ENCODE measurements at places on chromosomes 5 and 9. TPM values are rescaled to one million over a fixed set of nuclear protein-coding genes. Genes with fewer than 3 reads are reported as not detected.

GRCh38 chr9:21804331-21804730 is 1.9 kb downstream of the MTAP start:
- no peak for DNase-seq
- peaks cover 72% of the 10 kb centered on the region for H3K4me1 ChIP-seq
- no peak overlapping the region for H3K27ac ChIP-seq
- H3K4me3 ChIP-seq: no peak overlapping the region
- H3K36me3 ChIP-seq: peaks cover 22% of the 10 kb centered on the region

DNA sequence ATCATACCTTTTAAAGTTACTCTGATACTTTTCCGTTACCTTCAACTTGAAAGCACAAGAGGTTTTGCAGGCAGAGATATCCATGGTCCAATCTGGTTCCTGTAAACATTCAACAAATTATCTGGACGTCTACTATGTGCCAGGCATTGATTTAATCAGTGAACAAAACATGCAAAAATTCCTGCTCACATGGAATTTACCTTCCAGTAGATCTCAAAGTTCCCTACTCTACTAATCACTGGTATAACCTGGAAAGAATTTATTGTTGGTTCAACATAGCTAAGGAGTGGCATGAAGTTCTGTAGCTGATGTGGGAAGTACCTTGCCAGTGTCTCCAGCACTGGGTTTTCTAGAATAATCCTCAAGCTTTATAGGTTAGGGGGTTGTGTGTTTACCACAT is 9.8 kb downstream of the OCLN start:
- H3K36me3 ChIP-seq: no peaks in the 10 kb centered on the region
- H3K27me3 ChIP-seq: peaks cover 9% of the 10 kb centered on the region
- DNase-seq: no peak
- no peaks in the 10 kb centered on the region for H3K4me1 ChIP-seq
- no peak overlapping the region for H3K4me3 ChIP-seq

DNA sequence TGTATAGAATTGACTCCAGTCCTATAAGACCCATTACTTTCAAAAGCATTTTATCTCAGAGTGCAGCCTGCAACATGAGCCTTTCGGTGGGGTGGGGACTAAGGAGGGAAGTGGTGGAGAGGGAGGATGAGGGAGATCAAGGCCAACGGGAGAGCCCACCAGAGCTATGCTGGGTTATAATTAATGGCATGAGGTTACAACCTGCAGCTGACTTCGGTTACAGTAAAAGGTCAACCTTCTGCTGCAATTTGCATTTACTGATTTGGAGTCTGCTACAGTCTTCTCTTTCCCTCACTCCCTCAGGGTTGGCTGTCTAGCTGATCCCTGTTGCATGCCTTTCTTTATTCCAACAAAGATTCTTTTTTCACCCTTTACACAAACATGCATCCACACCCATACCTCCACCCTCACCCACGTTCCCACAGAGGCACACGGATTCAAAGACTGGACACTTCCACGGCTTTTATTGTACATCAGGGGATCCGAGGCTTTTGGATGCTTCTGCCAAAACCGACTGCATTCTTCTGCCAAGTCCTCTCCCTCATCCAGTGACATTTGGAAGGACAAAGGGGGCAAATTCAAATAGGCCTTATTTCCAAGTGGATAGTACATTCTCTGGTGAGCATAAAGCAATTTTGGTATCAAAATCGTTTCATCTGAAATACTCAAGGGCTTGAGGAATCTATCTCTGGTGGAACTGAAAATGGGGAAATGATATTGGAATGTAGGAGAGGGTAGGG is 381.2 kb downstream of the NFIB start:
- no peaks in the 10 kb centered on the region for H3K27me3 ChIP-seq
- no peak overlapping the region for H3K4me3 ChIP-seq
- DNase-seq: no peak
- H3K27ac ChIP-seq: no peak overlapping the region
- no peaks in the 10 kb centered on the region for H3K4me1 ChIP-seq

DNA sequence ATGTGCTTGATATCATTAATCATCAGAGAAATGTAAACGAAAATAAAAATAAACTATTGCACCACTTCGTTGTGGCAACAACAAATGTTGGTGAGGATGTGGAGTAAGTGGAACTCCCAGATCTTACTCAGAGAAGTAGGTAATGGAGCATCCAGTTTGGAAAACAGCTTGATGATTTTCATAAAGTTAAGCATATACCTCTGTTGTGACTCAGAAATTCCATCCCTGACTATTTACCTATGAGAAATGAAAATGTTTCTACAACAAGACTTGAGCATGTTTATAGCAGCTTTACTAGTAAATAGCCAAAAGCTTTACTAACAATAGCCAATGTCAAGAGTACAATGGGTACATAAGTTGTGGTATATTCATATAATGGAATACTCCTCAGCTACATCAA is 214.7 kb upstream of the NMUR2 start:
- H3K4me3 ChIP-seq: no peak overlapping the region
- no peaks in the 10 kb centered on the region for H3K36me3 ChIP-seq
- H3K27ac ChIP-seq: no peak overlapping the region
- H3K27me3 ChIP-seq: no peaks in the 10 kb centered on the region
- H3K4me1 ChIP-seq: no peaks in the 10 kb centered on the region

DNA sequence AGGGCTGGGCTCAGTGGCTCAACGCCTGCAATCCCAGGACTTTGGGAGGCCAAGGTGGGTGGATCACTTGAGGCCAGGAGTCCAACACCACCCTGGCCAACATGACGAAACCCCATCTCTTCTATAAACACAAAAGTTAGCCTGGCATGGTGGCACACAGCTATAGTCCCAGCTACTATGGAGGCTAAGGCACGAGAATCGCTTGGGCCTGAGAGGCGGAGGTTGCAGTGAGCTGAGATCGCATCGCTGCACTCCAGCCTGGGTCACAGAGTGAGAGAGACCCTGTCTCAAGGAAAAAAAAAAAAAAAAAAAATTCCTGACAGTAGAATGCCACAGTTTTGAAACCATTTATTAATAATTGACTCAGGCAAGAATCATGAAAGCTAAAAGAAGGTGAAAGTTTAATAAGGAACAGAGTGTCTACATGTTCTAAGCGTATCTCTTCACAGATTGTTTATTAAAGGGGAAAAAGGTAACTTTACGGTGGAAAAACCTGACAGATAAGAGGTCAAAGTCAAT is 5.7 kb upstream of the PTGR1 start:
- no peak overlapping the region for H3K27ac ChIP-seq
- H3K4me3 ChIP-seq: no peak overlapping the region
- peaks cover 17% of the 10 kb centered on the region for H3K27me3 ChIP-seq
- no peak for DNase-seq
- no peaks in the 10 kb centered on the region for H3K36me3 ChIP-seq

DNA sequence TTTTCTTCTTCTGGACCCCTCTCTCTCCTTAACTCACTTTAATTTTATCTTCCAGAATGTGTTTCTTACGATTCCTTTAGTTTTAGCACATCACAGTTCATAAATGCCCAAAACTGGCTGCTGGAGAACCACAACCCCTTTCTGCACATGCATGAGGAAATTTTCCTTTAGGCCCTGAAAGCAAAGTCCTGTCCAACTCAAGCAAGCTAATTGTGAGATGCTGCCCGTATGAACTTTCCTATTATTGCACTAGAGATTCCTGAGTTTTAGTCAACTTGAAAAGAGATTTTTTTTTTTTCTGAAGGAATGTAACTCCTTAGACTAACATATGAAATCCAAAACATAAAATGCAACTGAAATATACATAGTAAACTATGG is 52.1 kb upstream of the DAB2 start:
- H3K27me3 ChIP-seq: peaks cover 3% of the 10 kb centered on the region
- DNase-seq: no peak
- H3K4me1 ChIP-seq: no peaks in the 10 kb centered on the region
- no peaks in the 10 kb centered on the region for H3K36me3 ChIP-seq
- H3K27ac ChIP-seq: no peak overlapping the region

- no peaks in the 10 kb centered on the region for H3K36me3 ChIP-seq
- H3K27ac ChIP-seq: no peak overlapping the region
- no peaks in the 10 kb centered on the region for H3K4me1 ChIP-seq
Observed at GRCh38 chr9:76984486-76984885, 35.0 kb upstream of the FOXB2 start.

DNA sequence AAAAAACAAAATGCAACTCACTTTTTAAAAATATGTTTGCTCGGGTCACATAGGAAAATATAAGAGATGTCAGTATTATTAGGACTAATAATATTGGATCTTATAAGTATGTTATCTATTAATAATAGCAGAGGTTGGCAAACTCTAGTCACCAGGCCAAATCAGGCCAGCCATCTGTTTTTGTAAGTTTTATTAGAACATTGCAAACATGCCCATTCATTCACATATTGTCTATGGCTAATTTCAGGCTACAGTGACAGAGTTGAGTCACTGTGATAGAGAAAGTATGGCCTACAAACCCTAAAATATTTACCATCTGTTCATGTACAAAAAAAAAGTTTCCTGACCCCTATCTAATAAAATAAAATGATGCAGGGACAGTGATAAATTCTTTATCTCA is 97.7 kb upstream of the CDH6 start:
- no peaks in the 10 kb centered on the region for H3K27me3 ChIP-seq
- H3K4me3 ChIP-seq: no peak overlapping the region
- no peak for DNase-seq
- H3K27ac ChIP-seq: no peak overlapping the region
- no peaks in the 10 kb centered on the region for H3K4me1 ChIP-seq
- H3K36me3 ChIP-seq: no peaks in the 10 kb centered on the region

Gene C9orf153
- 0.18 TPM for total RNA-seq

Gene SLC35D2
- 9.3 TPM for total RNA-seq

Gene DMRTA1
- not detected for total RNA-seq

Gene PCDHA11
- total RNA-seq: not detected

Gene SLC23A1
- total RNA-seq: 1.8 TPM

Gene LOX
- not detected for total RNA-seq

Gene TMEM141
- total RNA-seq: 34.9 TPM

All from activated B cell treated with CpG ODN at 0.5 μM for 24 hours (primary cell).